ENCODE measurements at places on chromosomes 3 and 15. TPM values are rescaled to one million over a fixed set of nuclear protein-coding genes. Genes with fewer than 3 reads are reported as not detected.

The STAB1 gene
- not detected for total RNA-seq

The CD200 gene
- total RNA-seq = not detected

The KIF7 gene
- total RNA-seq = 23.3 TPM

The OIP5 gene
- 7.1 TPM for total RNA-seq

The EPHB3 gene
- total RNA-seq = 6.6 TPM

DNA sequence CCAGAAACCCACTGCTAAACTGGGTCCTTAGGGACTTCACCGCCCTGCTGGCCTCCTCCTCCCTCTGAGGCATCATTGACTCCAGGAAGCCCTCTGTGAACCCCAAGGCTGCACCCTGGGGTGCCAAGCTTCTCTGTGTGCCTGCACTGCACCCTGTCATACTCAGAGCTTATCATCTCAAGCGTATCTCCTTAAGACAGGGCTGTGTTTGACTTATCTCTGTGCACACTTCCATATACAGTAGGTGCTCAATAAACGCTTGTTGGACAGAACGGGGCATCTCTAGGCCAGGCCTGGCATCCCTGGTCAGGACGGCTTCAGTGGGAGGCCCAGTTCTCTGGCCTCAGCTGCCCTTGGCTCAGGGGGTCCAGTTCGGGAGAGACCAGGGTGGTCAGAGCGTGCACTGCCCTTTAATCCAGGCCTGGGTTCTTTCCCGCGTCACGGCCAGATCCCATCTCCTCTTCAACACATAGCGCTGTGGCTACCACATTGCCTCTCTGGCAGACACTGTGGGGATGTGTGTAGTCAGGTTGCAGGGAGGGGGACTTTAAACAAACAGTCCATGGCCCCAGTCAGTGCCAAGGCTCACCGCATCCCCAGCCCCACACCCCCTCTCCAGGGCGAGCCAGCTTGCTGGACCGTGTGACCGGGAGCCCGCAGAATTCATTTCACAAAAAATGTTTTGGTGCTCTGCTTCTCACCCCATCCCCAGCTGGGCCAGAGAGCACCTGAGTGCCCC, 33.4 kb downstream of the MAGEF1 start:
- peaks cover 44% of the 10 kb centered on the region for H3K27me3 ChIP-seq
- no peaks in the 10 kb centered on the region for H3K4me1 ChIP-seq
- no peak overlapping the region for H3K4me3 ChIP-seq
- H3K36me3 ChIP-seq = no peaks in the 10 kb centered on the region
- H3K27ac ChIP-seq = no peak overlapping the region

- peak; percentile 11 for DNase-seq
- H3K4me3 ChIP-seq = no peak overlapping the region
- H3K36me3 ChIP-seq = no peaks in the 10 kb centered on the region
Measured at GRCh38 chr15:49718234-49718633, 97.4 kb downstream of the DTWD1 start.

GRCh38 chr3:115239717-115240116, 92.6 kb upstream of the ZBTB20 start:
- DNase-seq = peak; percentile 93
- peaks cover 55% of the 10 kb centered on the region for H3K4me1 ChIP-seq
- H3K4me3 ChIP-seq = peak overlapping the region; percentile 84
- H3K27me3 ChIP-seq = no peaks in the 10 kb centered on the region
- 0 out of 2 replicates have a peak, but pooled peaks cover 4% of the 10 kb centered on the region for H3K36me3 ChIP-seq

GRCh38 chr3:25527801-25528200, 99.7 kb downstream of the RARB start:
- peaks cover 8% of the 10 kb centered on the region for H3K36me3 ChIP-seq
- H3K27ac ChIP-seq = no peak overlapping the region
- no peak overlapping the region for H3K4me3 ChIP-seq
- peaks cover 9% of the 10 kb centered on the region for H3K27me3 ChIP-seq
- peaks cover 5% of the 10 kb centered on the region for H3K4me1 ChIP-seq

DNA sequence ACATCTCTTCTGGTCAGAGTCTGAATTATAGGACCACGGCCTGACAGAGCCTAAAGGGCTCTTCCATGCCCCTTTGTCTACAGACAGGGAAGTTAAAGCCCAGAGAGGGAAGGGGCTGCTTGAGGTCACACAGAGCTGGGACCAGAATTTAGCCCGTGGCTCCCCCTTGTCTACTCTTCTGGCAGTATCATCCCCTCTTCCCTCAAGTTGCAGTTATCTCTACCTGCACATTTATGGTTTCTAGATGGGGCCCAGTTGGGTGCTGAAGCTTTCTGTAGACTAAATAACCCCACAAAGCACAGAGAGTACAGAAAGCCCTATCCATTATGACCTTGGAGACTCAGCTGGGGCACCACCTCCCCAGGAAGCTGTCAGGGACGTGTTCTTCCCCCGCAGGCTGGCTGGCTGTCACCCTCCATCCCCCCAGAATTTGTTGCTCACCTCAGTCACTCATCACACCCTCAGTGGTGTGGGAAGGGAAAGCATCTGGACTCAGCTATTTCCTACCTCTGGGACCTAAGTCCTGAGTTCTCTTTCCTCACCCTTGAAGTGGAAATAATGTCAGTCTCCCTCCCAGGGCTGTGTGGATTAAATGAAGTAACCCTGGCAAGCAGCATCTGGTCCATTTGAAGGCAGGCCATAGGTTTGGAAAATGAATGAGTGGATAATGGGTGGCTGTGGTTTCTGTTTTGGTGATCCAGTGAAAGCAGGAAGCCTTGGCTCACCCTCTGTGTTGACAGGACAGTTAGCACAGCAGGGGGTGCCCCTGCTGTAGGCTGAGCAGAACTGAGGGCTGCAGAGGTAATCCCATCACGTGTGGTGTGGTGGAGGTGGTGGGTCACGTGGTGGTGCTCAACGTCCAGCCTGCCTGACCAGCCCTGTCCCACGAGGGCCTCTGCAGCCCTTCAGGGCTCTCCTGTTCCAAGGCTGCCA, 16.3 kb downstream of the ACOX2 start:
- no peaks in the 10 kb centered on the region for H3K27me3 ChIP-seq
- no peak overlapping the region for H3K27ac ChIP-seq
- no peak overlapping the region for H3K4me3 ChIP-seq
- H3K36me3 ChIP-seq = no peaks in the 10 kb centered on the region

- H3K36me3 ChIP-seq = no peaks in the 10 kb centered on the region
- H3K27ac ChIP-seq = no peak overlapping the region
- H3K4me1 ChIP-seq = no peaks in the 10 kb centered on the region
- DNase-seq = no peak
- H3K4me3 ChIP-seq = no peak overlapping the region
Measured at GRCh38 chr3:76011121-76011520, 225.8 kb upstream of the ZNF717 start.

GRCh38 chr3:153614563-153614962, 452.5 kb downstream of the RAP2B start:
- H3K4me1 ChIP-seq = peaks cover 31% of the 10 kb centered on the region
- H3K4me3 ChIP-seq = peak overlapping the region; percentile 3
- peak; percentile 78 for DNase-seq
- H3K27me3 ChIP-seq = no peaks in the 10 kb centered on the region
- peak overlapping the region; percentile 90 for H3K27ac ChIP-seq

DNA sequence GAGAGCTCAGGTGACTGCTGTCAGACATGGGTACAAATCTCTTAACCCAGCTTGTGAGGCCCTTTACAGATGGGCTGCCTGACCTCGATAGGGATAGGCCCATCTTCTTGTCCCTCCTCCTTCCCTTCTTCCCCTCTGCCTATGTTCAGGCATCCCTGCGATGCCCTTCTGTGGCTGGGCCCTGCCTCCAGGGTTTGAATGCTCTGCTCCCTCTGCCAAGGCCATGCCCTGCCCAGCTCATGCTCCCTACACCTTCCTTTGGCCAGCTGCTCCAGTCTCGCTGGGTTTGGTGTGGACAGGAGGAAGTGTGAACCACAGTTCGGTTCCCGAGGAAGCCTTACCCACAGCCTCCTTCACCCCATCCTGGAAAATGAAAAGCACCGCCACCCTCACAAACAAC, 4.3 kb downstream of the FYCO1 start:
- DNase-seq = no peak
- H3K27ac ChIP-seq = 0 out of 2 replicates have a peak overlapping the region, but pooled peaks have one; percentile 7
- H3K4me3 ChIP-seq = no peak overlapping the region
- H3K4me1 ChIP-seq = peaks cover 79% of the 10 kb centered on the region
- peaks cover under 1% of the 10 kb centered on the region for H3K27me3 ChIP-seq
- H3K36me3 ChIP-seq = no peaks in the 10 kb centered on the region

Data from HFFc6 (cell line).